ENCODE measurements at places on chromosomes 2 and 18.

DNA sequence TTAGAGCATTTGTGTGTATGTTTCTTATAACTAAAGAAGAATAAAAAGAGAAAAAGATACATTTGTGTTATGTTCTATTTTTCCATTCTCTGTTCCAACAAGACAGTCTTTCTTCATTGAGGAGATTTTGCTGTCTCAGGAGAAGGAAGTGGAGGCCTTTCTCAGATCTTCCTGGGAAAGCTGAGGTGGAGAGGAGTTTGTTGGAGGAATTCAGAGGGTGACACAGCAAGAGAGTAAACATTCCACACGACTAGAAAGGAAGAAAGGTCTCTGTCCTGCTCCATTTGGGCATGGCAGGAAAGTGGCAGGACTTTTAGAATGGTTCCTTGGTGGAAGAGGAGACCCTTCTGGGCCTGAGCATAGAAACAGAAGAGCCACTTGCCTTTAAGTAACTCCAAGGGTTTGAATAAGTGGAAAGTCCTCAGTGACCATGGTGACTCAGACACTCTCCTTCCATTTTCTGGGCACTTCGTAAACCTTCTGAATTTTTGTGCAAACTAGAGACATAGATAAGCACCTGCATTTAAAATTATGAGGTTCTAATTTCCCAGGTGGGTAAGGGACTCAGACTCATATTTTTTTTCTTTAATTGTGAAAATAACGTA is 52.3 kb upstream of the COL5A2 start:
- peak overlapping the region; percentile 80 for H3K27ac ChIP-seq
- H3K4me3 ChIP-seq: no peak overlapping the region
- DNase-seq: no peak
- H3K27me3 ChIP-seq: no peaks in the 10 kb centered on the region
- peaks cover 18% of the 10 kb centered on the region for H3K4me1 ChIP-seq

GRCh38 chr2:241870081-241870541 is 582 bp downstream of the RTP5 start:
- H3K27me3 ChIP-seq: peaks cover 25% of the 10 kb centered on the region
- no peaks in the 10 kb centered on the region for H3K36me3 ChIP-seq
- H3K4me1 ChIP-seq: peaks cover 16% of the 10 kb centered on the region
- H3K27ac ChIP-seq: no peak overlapping the region

DNA sequence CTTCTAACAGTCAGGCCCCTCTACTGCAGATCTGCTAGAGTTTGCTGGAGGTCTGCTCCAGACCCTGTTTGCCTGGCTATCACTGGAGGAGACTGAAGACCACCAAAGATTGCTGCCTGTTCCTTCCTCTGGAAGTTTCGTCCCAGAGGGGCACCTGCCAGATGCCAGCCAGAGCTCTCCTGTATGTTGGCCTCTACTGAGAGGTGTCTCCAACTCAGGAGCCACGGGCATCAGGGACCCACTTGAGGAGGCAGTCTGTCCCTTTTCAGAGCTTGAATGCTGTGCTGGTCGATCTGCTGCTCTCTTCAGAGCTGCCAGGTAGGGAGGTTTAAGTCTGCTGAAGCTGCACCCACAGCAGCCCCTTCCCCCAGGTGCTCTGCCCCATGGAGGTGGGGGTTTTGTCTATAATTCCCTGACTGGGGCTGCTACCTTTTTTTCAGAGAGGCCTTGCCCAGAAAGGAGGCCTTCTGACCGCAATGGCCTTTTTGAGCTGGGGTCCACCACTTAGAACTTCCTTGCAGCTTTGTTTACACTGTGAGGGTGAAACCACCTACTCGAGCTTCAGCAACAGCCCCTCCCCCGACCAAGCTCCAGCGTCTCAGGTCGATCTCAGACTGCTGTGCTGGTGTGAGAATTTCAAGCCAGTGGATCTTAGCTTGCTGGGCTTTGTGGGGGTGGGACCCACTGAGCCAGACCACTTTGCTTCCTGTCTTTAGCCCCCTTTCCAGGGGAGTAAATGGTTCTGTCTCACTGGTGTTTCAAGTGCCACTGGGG is 566.0 kb downstream of the NR4A2 start:
- H3K36me3 ChIP-seq: no peaks in the 10 kb centered on the region
- H3K27me3 ChIP-seq: no peaks in the 10 kb centered on the region
- no peak overlapping the region for H3K27ac ChIP-seq

- no peaks in the 10 kb centered on the region for H3K36me3 ChIP-seq
- no peak overlapping the region for H3K27ac ChIP-seq
- H3K4me1 ChIP-seq: no peaks in the 10 kb centered on the region
Measured at GRCh38 chr2:161722547-161723503, 98.6 kb downstream of the SLC4A10 start.

DNA sequence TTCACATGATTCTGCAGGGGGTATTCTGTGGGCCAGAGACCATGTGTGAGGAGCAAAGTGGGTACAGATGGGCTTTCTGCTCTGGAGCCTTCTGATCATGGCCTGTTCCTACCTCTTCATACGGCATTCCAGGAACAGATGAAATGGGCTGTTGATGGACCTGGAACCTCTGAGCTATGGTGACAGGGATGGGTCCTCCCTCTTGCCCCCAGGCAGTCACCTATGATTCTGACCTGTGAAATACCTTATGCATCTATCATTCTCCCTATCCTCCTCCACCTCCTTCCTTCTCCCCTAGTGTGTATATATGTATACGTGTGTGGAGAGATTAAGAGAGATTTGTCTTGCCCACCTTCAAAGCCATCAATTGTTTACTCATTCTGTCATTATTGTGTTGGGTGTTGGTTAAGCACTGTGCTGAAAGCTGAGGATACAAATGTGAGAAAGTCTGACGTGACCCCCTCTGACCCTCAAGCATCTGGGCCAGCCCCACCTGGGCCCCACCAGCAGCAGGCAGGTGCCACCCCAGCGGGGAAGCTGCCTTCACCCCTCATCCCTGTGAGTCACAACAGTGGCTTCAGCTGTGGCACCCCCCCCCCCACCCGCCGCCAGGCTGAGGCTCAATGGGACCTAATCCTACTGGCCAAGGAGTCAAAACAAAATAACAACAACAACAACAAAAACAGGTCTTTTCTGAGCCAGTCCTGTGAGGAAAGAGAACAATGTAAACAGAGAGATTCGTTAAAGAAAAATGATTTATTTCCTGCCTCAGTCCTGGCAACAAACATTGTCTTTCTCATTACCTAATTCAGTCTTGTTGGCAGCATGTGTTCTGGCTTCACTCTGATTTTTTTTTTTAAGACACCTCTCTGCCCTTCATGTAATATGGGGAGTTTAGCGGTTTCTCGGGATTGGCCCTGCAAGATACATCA is 103.8 kb upstream of the CDC42EP3 start:
- peaks cover 38% of the 10 kb centered on the region for H3K4me1 ChIP-seq
- no peaks in the 10 kb centered on the region for H3K27me3 ChIP-seq
- peak; percentile 67 for DNase-seq
- H3K27ac ChIP-seq: peak overlapping the region; percentile 64
- H3K36me3 ChIP-seq: no peaks in the 10 kb centered on the region

- no peak for DNase-seq
- no peaks in the 10 kb centered on the region for H3K36me3 ChIP-seq
- no peaks in the 10 kb centered on the region for H3K27me3 ChIP-seq
Measured at GRCh38 chr2:104975851-104976250, 62.0 kb upstream of the MRPS9 start.

DNA sequence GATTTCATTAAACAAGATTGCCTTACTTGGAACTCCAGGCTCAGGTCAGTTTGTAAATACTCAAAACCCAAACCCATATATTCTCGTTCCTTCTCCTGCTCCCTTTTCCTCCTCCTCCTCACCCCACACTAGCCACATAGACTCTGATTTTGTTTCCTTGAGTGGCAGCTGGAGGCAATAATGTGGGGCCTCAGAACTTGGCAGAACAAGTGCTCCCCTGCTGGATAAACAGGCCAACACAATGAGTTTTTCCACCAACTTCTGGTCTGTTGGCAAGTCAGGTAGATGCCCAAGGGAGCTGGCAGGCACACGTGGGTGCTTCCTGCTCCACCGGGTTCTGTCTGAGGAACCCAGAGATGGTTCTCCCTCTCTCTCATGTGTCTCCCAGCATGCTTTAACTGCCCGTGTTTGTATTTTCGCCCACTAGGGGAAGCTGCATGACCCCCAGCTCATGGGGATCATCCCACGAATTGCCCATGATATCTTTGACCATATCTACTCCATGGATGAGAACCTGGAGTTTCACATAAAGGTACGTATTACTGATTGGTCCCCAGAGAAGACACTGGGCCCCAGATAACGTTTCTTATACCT is 61.9 kb downstream of the KIF5C start:
- H3K27me3 ChIP-seq: no peaks in the 10 kb centered on the region
- no peaks in the 10 kb centered on the region for H3K4me1 ChIP-seq
- peak; percentile 25 for DNase-seq
- no peak overlapping the region for H3K4me3 ChIP-seq
- H3K36me3 ChIP-seq: no peaks in the 10 kb centered on the region
- H3K27ac ChIP-seq: no peak overlapping the region

DNA sequence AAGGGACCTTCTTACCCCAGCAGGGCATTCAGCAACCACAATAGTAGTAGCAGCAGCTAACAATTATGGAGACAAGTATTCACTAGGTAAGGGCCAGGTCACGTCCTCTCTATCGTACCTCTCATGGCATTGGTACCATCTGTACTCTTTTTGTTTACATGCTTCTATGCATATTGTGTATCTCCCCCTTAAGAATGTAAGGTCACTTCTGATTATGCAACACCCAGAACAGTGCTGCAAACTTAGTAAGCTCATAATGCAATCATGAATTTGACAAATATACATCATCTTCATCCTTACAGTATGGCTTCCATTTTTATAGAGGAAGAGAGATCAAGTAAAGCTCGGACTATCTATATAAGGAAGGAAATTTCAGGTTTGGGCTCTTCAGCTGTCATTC is 46.1 kb downstream of the SPRED2 start:
- H3K36me3 ChIP-seq: peaks cover 14% of the 10 kb centered on the region
- DNase-seq: peak; percentile 33
- H3K4me3 ChIP-seq: no peak overlapping the region
- H3K4me1 ChIP-seq: peaks cover 71% of the 10 kb centered on the region
- H3K27me3 ChIP-seq: no peaks in the 10 kb centered on the region

- H3K4me3 ChIP-seq: no peak overlapping the region
- H3K27me3 ChIP-seq: no peaks in the 10 kb centered on the region
- no peaks in the 10 kb centered on the region for H3K4me1 ChIP-seq
- peaks cover 11% of the 10 kb centered on the region for H3K36me3 ChIP-seq
- H3K27ac ChIP-seq: no peak overlapping the region
- no peak for DNase-seq
Measured at GRCh38 chr2:174794851-174795374, 30.6 kb upstream of the CHRNA1 start.

GRCh38 chr2:211354481-211354880 is 798.1 kb downstream of the CPS1 start:
- H3K27me3 ChIP-seq: peaks cover 55% of the 10 kb centered on the region
- H3K4me3 ChIP-seq: no peak overlapping the region
- no peak overlapping the region for H3K27ac ChIP-seq
- DNase-seq: no peak
- H3K36me3 ChIP-seq: no peaks in the 10 kb centered on the region

DNA sequence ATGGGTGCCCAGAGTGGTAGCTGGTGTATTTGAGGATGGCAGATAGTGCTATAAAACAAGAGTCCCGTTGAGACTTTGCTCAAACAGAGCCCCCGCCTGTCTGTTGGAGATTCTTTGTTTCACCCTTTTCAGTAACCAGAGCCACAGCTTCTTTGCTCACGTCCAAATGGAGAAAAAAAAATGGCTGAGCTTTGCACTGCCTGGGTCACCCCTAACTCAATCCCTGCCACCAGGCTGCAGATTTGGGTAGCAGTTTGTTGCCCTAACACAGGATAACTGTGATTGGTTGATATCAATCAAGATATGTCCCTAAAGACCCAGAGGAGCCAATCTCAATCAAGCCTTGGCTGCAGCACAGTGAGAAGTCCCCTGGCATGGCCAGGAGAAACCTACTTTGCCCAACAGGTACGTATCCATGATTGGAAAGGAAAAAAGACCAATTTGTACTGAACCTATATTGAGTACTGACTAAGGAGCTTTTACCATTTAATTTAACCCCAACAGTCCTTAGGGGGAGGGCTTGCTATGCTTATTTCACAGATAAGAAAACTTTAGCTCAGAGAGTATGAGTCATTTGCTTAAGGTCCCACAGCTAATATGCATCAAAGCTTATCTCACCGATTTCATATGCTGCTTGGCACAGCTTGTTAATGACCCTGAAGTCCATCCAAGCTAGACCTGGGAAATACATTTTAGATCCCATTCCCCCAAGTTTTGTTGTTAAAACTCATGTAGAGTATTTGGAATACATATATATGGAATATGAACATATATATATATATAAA is 72.0 kb upstream of the SH3BP4 start:
- peak; percentile 11 for DNase-seq
- no peaks in the 10 kb centered on the region for H3K27me3 ChIP-seq
- H3K4me3 ChIP-seq: no peak overlapping the region
- no peaks in the 10 kb centered on the region for H3K36me3 ChIP-seq
- no peak overlapping the region for H3K27ac ChIP-seq

- DNase-seq: no peak
- no peak overlapping the region for H3K4me3 ChIP-seq
- no peak overlapping the region for H3K27ac ChIP-seq
Measured at GRCh38 chr18:13371689-13372418, 153.3 kb downstream of the LDLRAD4 start.

- DNase-seq: no peak
- no peak overlapping the region for H3K27ac ChIP-seq
- H3K4me3 ChIP-seq: no peak overlapping the region
- H3K4me1 ChIP-seq: no peaks in the 10 kb centered on the region
- H3K27me3 ChIP-seq: no peaks in the 10 kb centered on the region
Measured at GRCh38 chr2:220334871-220335590, 707.6 kb downstream of the SLC4A3 start.

GRCh38 chr2:10501980-10502802 is 54.1 kb upstream of the ODC1 start:
- DNase-seq: no peak
- peaks cover 15% of the 10 kb centered on the region for H3K27me3 ChIP-seq
- H3K4me3 ChIP-seq: no peak overlapping the region
- H3K27ac ChIP-seq: no peak overlapping the region

DNA sequence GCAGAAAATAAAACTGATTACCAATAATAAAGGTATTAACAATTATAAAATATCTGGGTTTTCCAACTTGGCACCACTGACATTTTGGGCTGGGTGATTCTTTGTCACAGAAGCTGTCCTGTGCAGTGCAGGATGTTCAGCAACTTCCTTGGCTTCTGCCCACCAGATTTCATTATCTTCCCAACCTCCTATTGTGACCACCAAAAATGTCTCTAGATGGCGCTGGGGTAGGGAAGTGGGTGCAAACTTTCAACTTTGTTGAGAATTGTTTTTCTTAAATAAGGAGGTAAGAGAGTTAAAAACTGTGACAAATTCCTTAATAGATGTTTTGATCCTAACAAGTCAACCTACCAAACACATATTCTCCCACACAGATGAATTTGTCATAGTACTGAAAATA is 90.1 kb downstream of the GAREM1 start:
- peak; percentile 53 for DNase-seq
- H3K27ac ChIP-seq: peak overlapping the region; percentile 98
- H3K36me3 ChIP-seq: peaks cover 6% of the 10 kb centered on the region
- H3K27me3 ChIP-seq: no peaks in the 10 kb centered on the region
- H3K4me3 ChIP-seq: no peak overlapping the region
